Stimulated activated CD4-positive, alpha-beta T cell treated with anti-CD3 and anti-CD28 coated beads, Interleukin-1b, Interleukin-23, amount 100 ng/mL, for 1 hour (primary cell): ENCODE measurements at places on chromosomes 7 and 10.

GRCh38 chr10:51079331-51079730 is 5.0 kb downstream of the PRKG1 start:
- no peak for DNase-seq

DNA sequence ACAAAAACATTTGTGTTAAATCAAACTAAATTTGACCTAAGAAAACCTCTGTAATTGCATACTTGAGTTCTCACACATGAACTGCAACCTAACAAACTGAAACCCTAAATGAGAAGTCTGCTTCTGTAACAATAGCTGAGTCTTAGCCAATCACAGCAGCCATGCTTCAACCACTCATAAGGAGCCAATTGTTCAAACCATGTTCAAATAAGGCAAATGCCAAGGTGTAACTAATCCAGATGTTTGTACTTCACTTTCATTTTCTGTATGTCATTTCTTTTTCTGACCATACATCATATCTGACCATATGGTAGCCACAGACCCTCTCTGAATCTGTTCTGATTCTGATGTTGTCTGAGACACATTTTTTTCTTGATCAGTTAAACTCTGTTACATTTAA is 47.5 kb upstream of the ANTXRL start:
- DNase-seq, result no peak

- no peak for DNase-seq
Measured at GRCh38 chr7:132354527-132354926, 221.7 kb downstream of the PLXNA4 start.

DNA sequence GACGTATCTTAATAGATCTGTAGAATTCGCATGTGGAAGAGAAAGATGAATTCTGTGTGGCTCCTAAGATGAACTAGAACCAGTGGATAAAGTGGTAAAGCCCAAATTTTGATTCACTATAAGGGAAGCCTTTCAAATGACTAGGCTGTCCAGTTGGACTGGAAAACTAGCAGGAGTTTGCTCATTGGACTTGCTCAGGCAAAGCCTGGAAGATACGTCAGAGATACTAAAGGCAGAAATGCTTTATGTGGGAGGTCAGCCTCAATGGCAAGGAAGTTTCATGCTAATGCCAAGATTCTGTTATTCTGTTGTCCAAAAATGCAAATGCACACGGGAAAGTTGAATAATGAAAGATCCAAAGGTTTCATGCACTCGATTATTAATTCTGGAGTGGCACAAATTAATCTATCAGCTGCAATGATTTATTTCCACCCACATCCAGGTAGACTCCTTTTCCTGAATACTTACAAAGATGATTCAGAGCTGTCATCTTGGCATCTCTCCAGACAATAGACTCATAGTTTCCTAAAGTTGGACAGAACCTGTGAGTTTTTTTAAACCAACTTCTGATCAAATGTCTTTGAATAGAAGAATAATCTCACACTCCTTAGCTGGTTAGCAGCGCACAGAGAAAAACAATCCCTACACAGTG is 20.5 kb upstream of the PPP1R3C start:
- no peak for DNase-seq

DNA sequence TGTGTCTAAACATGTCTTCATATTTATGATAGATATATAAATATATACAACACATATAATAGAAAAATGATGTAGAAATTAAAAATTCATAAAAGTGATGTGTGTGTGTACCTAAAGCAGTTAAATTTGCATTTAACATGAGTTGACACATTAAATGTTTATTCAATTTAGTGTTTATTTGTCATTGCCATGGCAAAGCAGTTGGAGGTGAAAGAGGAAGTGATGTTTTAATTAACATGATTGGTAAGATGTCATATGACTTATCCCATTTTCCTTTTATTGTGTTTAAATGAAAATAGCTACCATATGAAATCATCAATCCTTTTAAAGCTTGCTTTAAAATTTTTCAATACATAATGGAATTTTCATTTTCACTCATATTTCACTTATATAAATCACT is 452.6 kb downstream of the SUGCT start:
- no peak for DNase-seq

DNA sequence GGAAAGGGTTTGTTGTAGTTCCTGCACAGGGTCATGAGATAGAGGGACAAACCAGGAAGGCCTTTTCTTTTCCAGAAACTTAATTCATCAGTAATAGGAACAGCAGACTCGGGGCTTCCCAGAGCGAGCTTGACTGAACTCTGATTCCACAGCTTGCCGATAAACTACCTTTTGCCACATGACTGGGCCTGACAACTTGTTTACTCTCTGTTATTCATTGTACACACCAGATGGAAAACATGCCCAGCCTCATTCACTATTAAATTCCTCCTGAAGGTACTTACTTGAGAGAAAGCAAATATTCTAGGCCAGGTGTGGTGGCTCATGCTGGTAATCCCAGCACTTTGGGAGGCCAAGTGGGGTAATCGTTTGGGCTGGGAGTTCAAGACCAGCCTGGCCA is 77.1 kb upstream of the FGFR2 start:
- DNase-seq, result no peak

DNA sequence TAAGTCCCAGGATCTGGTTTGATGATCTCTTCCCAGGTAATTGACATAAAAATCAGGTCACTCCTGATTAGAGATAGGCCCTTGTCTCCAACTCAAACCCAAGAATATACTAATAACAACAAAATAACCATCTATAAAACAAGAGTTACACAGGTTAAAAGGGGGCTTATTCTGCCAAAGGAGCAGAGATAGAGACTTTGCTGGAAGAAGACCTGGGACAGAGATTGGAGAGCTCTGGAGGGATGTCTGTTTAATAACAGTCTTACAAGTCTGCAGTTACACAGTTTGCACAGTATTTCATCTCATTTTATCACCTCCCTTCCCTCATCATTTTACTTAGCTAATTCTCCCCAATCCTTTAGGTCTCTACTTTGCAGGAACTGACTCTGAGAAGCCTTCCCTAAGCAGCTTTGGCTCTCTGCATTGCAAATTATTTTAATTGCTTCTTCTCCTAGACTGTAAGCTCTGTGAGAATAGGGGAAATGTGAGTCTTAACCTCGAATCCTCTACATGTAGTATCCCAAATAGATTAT is 3.7 kb upstream of the ZNF438 start:
- no peak for DNase-seq

- DNase-seq, result no peak
Measured at GRCh38 chr7:143145-143751, 49.1 kb upstream of the FAM20C start.

DNA sequence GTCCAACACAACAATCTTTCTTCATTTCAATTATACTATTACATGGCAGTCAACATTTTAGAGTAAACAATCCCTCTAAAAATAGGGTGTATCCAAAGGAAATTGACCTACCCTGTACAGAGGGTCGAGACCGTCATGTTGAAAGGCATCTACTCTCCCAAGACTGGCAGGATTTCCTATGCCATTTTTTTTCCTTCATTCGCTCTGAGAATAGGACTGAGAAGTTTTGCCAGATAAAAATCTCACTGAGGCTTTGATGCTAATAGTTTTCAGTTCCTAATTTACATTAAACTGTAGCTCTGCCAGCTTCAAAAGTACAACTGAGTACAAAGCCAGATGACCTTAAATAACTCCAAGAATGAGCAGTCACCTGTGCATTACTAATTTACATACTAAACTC is 84.5 kb upstream of the SEMA3C start:
- DNase-seq, result no peak

- DNase-seq, result no peak
Measured at GRCh38 chr10:89633484-89633883, 11.6 kb downstream of the PANK1 start.

DNA sequence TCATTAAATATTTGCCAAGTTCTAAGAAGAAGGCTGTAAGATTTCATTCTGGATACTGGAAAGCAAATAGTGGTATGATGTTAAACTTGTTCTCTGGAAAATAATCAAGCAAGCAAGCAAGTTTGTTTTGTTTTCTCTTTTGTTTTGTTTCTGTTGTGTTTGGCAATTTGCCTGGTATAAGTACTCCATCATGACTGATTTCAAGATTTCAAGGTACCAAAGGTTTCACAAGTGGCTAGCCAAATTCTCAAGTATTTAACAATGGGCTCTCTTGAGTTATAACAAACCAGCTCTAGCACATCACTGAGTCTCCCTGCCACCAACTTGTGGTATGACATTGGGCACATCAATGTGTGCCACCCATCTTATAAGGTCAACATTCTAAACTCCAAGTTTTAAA is 151.7 kb upstream of the IGFBP3 start:
- DNase-seq, result no peak

GRCh38 chr7:88300401-88300945 is 6.2 kb downstream of the STEAP4 start:
- no peak for DNase-seq

GRCh38 chr7:30062587-30062986 is 34.4 kb downstream of the PLEKHA8 start:
- no peak for DNase-seq

DNA sequence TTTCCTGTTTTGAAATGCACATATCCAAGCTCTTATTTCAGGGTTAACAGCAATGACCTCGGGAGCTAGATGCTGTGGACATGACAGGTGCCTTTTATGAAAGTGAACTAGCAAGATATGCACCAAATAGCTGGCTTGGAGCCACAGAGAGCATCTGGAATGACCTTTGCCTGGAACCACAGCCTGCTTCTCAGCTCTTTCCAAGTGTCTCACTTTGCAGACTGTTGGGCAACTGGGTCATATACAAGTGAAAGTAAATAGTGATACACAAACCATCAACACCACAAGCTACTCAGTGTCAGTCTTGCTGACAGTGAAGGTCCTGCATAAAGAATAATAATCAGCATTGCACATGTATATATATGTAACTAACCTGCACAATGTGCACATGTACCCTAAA is 183.5 kb downstream of the RNF133 start:
- no peak for DNase-seq

DNA sequence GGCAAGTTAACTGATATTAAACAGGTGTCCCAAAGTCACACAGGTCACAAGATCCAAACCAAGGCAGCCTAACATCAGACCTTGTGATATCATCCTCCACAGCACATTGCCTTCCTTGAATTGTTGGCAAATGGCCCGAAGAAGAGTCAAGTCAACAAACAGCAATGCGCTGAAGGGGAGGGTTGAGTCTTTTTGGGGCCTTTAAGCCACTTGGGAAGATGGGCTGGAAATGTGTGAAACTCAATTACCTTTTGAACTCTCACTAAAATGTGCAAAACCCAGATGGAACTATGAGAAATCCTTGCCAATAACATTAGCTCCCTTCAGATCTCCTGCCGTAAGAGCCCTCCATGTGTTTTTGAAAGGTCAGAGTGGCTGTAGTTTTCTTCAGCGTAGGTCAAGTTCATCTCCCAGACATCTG is 47.9 kb upstream of the STK17A start:
- DNase-seq, result no peak

DNA sequence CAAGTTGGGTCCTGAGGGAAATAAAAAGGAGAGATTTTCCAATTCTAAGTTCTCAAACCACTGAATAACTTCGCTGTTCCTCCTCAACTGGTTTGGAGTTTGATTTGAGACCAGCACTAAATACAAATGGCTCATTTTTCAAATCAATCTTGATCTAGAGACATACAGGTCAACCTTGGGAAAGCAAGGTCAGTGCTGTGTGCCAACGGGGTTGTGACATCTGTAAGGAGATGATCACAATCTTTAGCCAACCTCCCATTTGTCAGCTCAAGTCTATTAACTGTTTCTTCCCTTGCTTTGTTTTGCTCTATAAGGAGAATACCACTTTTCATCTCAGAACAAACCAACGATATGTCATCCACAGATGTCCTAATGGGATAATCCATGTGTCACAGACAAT is 131.1 kb downstream of the TAX1BP1 start:
- DNase-seq, result no peak

GRCh38 chr10:786633-787474 is 97.4 kb upstream of the DIP2C start:
- no peak for DNase-seq

DNA sequence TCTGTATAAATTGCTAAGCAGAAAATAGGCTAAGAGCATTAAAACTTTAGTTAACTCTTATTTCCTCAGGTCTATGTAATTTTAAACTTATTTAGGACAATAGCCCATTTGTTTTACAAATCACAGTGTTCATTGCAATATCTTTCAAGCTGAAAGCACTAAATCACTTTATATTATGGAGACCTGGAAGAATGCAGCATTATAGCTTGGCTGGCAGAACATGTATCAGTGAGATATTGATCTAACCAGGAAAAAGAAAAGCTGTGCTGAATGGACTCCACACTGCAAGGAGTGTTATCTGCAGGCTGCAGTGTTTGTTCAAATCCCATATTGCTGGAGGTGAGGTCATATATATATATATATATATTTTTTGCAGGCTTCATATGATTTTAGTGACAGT is 517.5 kb downstream of the NRG3 start:
- no peak for DNase-seq

GRCh38 chr10:77946084-77946483 is 19.5 kb upstream of the DLG5 start:
- no peak for DNase-seq

DNA sequence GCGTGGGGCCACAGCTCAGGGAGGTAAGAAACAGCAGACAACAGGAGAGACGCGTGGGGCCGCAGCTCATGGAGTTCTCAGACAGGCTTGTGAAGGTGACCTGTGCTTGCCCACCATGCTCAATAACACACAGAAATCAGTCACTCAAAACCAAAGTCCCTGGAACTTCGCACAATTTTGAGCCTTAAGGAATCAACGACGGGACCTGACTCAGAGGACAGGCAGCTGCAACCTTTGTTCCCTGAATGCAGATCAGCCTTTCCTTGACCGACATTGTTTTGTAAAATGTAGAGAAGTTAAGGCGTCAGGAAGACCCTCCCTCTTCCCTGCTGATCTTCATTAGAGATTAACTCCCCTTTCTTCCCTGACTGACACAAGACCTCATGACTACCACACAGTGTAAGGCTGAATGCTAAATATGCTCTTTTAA is 8.5 kb upstream of the KNDC1 start:
- DNase-seq, result no peak

- DNase-seq, result no peak
Measured at GRCh38 chr10:6766131-6766801, 186.2 kb upstream of the PRKCQ start.
